Activated CD4-positive, alpha-beta T cell treated with anti-CD3 and anti-CD28 coated beads, Interleukin-2, amount 10 ng/mL, durations not matched to agents 24 days and 14 days (primary cell): ENCODE measurements at places on chromosomes 5 and 9. TPM values are rescaled to one million over a fixed set of nuclear protein-coding genes. Genes with fewer than 3 reads are reported as not detected.

GRCh38 chr5:35317586-35317985 is 87.3 kb upstream of the PRLR start:
- H3K36me3 ChIP-seq = no peaks in the 10 kb centered on the region
- H3K4me3 ChIP-seq = no peak overlapping the region
- H3K4me1 ChIP-seq = no peaks in the 10 kb centered on the region
- H3K27ac ChIP-seq = no peak overlapping the region
- no peaks in the 10 kb centered on the region for H3K27me3 ChIP-seq
- no peak for DNase-seq

GRCh38 chr5:129001841-129002526 is 36.7 kb downstream of the SLC27A6 start:
- no peaks in the 10 kb centered on the region for H3K27me3 ChIP-seq
- no peaks in the 10 kb centered on the region for H3K36me3 ChIP-seq
- no peak overlapping the region for H3K27ac ChIP-seq
- no peak overlapping the region for H3K4me3 ChIP-seq
- no peak for DNase-seq

- no peaks in the 10 kb centered on the region for H3K36me3 ChIP-seq
- H3K27ac ChIP-seq = no peak overlapping the region
- DNase-seq = no peak
- H3K4me1 ChIP-seq = no peaks in the 10 kb centered on the region
- H3K27me3 ChIP-seq = peaks cover 19% of the 10 kb centered on the region
- H3K4me3 ChIP-seq = no peak overlapping the region
Measured at GRCh38 chr5:176714067-176714466, 66.8 kb downstream of the TSPAN17 start.

GRCh38 chr5:171629628-171630349 is 155.8 kb upstream of the SMIM23 start:
- H3K36me3 ChIP-seq = no peaks in the 10 kb centered on the region
- DNase-seq = no peak
- no peaks in the 10 kb centered on the region for H3K4me1 ChIP-seq
- peaks cover 16% of the 10 kb centered on the region for H3K27me3 ChIP-seq
- no peak overlapping the region for H3K27ac ChIP-seq

The ALDH1A1 gene
- not detected in 2 replicates for total RNA-seq
